ENCODE measurements at places on chromosomes 11 and 22.
A peak's percentile ranks its signal among the peaks of the same experiment; 100 is the strongest.

DNA sequence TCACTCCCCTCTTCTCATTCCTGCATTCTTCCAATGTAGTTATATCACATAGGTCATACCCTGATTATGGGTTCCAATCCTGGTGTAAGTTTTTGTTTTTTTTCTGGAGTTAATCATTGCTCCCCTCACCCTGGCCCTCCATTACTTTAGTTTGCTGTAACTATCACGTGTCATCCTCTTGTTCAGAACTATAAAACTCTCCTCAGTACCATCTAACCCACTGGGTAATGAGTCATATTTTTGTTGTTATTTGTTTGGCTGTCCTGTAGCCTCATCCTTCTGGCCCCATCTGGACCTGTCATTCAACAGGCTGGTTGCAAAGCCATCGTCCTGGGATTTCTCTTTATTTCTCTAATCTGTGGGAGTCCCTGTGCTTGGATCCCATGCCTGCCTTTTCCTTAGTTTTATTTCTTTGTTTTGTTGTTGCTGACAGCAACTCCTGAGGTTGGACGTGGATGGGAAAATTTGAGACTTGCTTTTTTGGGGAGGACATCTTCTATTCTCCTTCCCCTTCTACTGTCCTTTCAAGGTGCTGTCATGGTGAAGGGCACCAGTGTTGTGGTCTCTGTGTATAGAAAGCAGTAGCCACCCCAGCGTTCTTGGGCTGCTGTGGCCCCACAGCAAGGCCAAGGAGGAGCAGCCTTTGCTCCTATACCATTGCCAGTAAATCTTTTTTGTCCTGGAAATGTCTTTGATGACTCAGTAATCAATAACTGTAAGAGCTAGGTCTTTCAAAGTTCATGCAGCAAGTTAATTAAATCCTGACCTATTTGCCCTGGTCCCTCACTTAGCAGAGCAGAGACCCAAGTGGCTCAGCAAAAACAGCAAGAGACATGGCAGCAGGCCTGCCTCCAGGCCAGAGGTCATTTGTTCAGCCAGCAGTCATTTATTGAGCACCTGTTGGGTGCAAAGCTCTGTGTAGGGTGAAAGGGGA is 82.5 kb downstream of the C22orf31 start:
- DNase-seq, result no peak

- no peak for DNase-seq
These were observed 2.5 kb upstream of the MIF start for GRCh38 chr22:23891726-23892125.

DNA sequence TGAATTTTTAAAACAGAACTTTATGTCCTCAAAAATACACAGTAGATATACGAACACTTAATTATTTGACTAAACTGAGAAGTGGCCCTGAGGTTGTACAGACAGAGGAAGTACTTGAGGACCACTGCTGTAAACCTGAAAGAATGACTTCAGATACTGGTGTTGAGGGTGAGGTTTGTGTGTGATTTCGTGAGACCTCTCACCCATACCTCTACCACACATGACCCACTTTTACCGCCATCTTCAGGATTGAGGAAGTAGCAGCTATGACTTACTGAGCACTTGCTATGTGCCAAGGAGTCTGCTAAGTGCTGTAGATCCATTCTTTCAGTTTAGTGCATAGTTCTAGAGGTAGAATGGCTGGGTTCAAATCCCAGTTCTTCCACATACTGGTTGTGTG is 21.9 kb downstream of the MMP13 start:
- DNase-seq, result no peak

- peak; percentile 34 for DNase-seq
These were observed 18.4 kb upstream of the RPS3 start for GRCh38 chr11:75380716-75381420.

DNA sequence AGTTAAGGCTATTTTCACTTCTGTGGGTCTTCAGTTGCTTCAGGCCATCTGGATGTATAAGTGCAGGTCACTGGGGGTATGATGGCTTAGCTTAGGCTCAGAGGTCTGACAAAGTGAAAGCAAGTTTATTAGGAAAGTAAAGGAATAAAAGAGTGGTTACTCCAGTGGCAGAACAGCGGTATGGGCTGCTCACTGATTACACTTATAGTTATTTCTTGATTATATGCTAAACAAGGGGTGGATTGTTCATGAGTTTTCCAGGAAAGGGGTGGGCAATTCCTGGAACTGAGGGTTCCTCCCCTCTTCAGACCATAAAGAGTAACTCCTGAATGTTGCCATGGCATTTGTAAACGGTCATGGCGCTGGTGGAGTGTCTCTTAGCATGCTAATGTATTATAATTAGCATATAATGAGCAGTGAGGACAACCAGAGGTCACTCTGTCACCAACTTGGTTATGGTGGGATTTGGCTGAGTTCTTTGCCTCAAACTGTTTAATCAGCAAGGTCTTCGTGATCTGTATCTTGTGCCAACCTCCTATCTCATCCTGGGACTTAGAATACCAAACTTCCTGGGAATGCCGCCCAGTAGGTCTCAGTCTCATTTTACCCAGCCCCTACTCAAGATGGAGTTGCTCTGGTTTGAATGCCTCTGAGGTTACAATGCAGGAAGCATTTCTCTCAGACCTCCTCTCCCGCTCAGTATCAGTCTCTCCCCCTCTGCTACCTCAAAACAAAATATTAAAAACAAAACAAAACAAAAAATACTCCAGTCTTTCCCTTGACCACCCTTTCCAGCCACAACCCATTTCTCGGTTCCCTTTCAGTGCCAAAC is 106.6 kb upstream of the SLC22A12 start:
- DNase-seq, result no peak
